ENCODE measurements at places on chromosomes 5 and 9.

- no peak for DNase-seq
These were observed 39.8 kb downstream of the POLK start for GRCh38 chr5:75551471-75551870.

- no peak for DNase-seq
These were observed 51.1 kb downstream of the ENC1 start for GRCh38 chr5:74589204-74590056.

GRCh38 chr9:112377684-112378327, 2.1 kb upstream of the HSDL2 start:
- no peak for DNase-seq

DNA sequence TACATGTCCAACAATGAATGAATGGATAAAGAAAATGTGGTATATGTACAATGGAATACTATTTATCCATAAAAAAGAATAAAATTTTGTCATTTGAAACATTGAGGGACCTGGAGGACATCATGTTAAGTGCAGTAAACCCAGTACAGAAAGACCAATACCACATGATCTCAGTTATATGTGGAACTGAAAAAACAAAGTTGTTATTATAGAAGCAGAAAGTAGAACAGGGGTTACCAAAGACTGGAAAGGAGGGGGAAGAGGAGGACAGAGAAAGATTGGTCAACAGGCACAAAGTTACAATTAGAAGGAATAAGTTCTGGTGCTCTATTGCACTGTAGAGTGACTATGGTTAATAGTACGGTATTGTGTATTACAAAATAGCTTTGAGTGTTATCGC, 233.8 kb downstream of the SEMA6A start:
- no peak for DNase-seq

DNA sequence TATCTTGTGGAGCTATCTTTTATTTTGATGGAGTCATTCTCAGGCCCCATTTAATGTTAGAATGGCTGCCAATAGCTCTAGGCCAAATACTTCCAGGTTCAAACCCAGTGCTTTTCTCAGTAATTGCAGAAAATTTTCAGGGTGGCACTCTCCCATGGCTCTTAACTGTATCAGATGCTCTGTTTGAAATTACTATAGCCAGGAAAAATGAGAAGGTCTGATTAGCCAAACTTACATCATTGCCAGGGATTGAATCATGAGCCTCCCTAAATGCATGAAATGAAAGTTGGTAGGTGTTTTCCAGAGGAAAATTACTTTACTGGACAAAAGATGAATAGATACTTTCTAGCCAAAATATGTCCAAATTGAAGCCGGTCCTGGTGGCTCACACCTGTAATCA, 404.8 kb downstream of the MAT2B start:
- DNase-seq, result no peak

DNA sequence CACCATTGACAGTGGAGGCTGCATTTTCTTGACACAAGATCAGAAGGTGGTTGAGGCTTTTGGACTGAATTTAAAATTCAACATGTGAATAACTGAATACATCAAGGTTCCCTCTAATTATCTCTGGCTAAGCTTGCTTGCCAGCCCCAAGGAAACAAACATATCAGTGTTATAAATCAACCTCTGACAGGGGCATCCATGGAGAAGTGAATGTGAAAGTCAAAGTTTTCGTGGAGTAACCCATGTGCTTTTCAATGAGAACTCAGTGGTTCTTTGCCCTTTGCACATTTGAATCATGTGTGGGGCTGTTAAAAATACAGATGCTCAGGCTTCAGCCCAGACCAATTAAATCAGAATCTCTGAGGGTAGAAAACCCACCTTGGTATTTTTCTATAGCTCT, 128.9 kb downstream of the LRRC70 start:
- DNase-seq, result no peak

GRCh38 chr9:130770679-130771442, 64.2 kb upstream of the ABL1 start:
- peak; percentile 77 for DNase-seq

DNA sequence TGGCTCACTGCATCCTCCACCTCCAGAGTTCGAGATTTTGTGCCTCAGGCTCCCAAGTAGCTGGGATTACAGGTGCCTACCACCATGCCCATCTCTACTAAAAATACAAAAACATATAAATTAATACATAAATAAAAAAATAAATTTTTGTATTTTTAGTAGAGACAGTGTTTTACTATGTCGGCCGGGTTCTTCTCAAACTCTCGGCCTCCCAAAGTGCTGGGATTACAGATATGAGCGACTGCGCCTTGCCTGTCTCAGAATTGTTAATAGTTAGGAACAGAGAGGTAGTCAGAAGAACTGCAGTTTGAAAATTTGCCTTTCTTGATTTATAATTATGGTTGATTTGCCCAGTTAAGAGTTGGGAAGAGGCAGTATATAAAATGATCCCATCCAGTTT, 2.8 kb downstream of the ATP6V1G1 start:
- no peak for DNase-seq

DNA sequence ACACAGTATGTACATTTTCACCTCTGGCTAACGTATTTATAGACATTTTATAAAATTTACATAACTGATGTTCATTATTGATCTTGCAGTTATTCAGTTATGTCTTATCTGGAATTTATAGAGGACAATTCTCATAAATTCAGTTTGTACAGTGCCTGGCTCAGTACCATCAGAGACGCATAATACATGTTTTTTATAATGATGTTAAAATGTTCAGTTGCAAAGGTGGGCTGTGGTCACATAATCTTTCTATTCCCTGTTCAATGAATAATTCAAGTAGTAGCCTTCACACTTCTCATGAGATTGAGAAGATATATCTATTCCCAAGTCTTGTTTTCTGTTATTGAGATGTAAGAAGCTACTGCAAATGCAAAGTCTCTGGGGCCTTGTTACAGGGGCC, 393.1 kb upstream of the ARRDC3 start:
- no peak for DNase-seq

DNA sequence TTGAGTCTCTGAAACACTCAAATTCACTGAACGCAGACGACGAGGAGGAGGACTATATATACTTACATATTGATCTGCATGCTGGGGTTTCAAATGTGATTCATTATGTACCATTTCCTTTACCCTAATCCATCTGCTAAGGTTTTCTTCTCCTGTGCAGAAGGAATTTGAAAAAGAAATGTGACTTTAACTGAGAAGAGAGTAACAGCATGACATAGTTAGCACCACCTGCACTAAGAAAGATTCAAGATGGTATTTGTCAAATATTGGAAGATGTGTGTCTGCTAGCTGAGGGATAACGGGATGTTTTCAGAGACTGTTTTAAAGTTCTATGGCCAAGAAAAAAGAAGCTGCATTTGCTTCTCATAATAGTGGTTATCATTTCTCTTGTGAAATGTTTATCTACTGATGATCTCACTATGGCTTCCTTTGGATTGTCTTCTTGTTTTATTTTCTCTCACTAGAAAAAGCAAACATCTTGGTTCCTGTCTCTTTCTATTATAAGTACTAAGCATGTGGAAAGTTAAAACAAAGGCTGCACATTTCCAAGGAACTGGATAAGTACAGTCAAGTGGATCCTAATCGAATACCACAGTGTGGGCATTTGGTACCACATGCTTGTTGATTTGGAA, 89.8 kb upstream of the TLE4 start:
- no peak for DNase-seq

DNA sequence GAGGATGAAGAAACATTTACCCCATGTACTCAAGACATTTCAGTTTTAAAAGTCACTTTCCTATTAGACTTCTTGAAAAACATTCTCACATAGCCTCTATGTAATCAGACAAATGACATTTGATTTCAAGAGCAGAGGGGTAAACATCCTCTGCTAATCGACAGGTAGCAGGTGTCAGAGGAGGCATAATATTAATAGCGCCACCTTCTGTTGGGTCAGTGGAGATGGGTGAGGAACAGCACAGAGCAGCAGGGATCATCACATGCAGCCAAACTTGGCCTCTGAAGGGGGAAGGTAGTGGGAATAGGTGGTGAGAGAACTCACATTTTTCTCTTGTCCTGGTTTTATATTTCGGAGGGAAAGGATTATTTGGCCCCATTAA, 3.3 kb upstream of the LSM11 start:
- DNase-seq, result peak; percentile 44

- no peak for DNase-seq
These were observed 27.6 kb upstream of the LTC4S start for GRCh38 chr5:179766021-179766725.

DNA sequence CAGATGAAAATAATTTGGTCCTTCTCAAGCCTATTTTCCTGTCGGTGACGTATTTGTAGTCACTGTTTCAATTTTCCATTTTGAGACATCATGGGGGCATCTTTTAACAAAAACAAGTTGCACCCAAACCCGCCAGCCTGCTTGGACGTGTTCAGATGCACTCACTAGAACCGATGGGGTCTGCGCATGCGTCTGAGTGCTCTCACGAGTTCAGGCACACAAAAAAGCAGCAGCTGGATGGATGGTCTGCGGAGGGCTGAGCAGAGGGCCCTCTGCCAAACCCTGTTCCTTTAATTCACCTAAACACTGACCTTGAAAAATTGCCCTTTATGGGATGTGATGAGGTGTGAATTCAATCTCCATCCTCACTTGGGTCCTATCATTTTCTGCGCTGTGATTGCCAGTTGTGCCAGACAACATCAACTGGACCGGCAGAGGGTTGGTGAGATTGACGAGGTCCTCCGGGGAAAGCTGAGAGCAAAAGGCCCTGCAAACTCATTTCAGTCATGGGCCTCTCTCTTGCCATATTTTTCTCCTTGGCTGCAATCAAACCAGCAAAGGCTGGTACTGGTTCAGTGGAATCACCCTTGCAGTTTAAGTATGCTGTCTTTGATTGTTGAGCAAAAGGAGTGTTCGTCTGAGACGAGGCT, 251.9 kb downstream of the NFIB start:
- DNase-seq, result no peak

DNA sequence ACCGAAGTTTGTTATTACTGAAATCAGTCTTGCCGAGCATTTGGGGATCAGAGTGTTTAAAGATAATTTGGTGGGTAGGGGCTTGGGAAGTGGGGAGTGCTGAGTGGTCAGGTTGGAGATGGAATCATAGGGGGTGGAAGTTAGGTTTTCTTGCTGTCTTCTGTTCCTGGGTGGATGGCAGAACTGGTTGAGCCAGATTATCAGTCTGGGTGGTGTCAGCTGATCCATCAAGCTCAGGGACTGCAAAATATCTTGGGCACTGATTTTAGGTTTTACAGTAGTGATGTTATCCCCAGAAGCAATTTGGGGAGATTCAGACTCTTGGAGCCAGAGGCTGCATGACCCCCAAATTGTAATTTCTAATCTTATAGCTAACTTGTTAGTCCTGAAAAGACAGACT, 5.4 kb upstream of the ANKRD31 start:
- no peak for DNase-seq

- no peak for DNase-seq
These were observed 90.9 kb downstream of the ANKRD55 start for GRCh38 chr5:56142233-56142613.

DNA sequence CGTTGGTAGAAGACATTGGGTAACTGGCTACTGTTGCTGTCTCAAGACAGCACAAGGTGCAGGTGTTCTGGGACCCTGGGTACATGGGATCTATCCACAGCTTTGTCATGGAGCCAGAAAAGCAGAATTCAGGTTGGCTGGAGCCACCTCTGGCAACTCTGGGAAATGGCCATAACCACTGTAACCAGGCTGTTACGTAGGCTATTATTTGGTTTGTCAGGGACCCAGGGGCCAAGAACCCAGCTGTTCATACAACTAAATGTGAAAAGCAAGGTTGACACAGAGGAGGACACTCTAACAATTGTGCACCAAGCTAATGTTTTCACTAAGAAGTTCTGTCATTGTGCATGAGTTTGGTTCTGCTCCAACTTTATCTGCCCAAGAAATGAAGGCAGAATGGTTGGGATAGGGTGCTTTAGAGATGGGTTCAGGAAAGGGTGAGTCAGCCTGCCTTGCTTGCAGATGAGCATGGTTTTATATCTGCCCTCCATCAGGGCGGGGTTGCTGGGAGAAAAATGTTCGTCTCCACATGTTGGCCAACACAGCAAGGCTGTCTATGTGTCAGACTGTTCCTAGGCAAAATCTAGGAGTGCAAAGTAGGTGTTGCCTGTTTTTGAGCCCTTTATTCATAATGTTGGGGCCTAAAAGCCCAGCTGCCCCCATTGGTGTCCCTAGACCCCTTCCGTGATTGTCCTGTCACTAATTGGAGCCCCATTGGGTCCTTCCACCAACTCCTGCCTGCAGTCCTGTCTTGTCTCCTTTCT, 131.3 kb upstream of the DAP start:
- no peak for DNase-seq

DNA sequence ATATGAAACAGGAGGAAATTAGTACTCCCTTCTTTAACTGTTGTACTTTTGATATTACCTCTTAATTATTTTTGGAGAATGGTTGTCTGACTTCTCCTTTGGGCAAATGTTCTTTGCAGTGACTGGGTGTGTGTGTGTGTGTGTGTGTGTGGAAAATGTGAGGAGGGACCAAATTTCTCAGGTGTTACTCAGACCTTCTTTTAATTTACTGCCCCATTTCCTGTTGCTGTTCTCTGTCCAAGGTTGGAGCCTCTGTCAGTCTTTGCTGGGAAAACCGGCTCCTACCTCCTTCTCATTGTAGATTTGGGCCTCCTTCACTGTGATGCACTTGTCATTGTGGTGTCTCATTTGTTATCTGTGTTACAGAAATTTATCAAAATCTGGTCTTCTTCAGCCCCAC, 68.4 kb downstream of the PBX3 start:
- no peak for DNase-seq

DNA sequence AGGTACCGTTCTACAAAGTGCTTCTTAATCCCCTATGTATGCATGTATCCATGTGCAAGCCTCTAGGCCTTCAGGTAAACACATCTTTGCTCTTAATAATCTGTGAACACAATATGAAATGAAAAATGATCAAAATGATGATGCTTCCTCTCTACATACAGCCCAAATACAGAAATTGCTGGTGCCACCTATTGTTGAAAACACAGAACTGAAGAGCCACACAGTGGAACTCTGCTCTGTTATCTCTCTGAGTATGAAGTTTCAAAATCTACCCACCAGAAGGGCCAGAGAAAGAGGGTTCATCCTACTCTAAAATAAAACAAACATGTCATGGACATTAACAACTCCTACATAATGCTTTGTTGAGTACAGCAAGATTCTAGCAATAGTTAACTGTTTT, 71.3 kb downstream of the GLIS3 start:
- no peak for DNase-seq

GRCh38 chr9:91148306-91148705, 213.4 kb downstream of the AUH start:
- DNase-seq, result no peak

GRCh38 chr9:134283111-134283515, 43.1 kb upstream of the RXRA start:
- no peak for DNase-seq

DNA sequence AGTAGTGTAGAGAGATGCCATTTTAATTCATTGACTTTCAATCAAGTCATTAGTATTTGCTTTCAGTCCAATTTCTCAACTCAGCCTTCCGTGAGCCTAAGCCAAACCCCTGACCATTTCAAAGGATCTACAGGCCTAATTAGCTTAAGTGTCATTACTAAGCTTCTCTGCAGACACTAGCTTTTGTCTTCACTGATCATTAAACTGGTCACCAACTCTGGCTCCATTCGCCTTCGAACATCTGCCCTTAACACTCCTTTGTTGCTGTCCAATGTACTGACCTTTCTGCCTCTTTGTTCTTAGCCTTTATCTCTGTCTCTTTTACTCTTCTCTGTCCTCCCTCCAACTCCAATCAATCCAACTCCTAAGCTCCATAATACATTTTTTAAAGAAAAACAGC, 299.3 kb downstream of the DIRAS2 start:
- no peak for DNase-seq

GRCh38 chr9:111020594-111020993, 17.7 kb downstream of the LPAR1 start:
- no peak for DNase-seq

All from AML-193 (cell line).